Fibroblast of skin of scalp (primary cell): ENCODE measurements at places on chromosomes 2 and 18.
A peak's percentile ranks its signal among the peaks of the same experiment; 100 is the strongest.

GRCh38 chr2:96537734-96538486 is 1.4 kb downstream of the ARID5A start:
- DNase-seq, result no peak

- no peak for DNase-seq
Observed at GRCh38 chr2:32925283-32925815, 21.4 kb upstream of the LTBP1 start.

GRCh38 chr2:106782681-106783080 is 103.3 kb downstream of the ST6GAL2 start:
- DNase-seq, result peak; percentile 41

- DNase-seq, result no peak
Observed at GRCh38 chr2:41495050-41495449, 552.8 kb upstream of the PKDCC start.

DNA sequence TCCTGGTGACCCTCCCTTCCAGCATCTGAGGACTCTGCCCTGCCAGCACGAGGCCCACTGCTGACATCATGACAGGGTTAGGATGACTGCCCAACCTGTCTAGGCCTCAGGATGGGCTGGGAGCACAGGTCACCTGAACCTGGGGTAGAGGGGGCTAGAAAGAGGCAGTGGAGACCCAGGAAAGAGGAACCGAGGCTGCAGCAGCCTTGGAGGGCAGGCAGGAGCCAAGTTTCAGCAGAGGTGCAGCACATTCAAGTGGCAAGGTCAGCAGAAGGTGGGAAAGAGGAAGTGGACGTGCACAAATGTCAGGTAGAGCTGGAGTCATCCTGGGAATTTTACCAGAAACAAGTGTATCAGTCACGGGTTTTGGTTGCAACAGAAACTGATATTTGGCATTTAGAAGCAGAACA is 13.6 kb upstream of the RAB10 start:
- no peak for DNase-seq

DNA sequence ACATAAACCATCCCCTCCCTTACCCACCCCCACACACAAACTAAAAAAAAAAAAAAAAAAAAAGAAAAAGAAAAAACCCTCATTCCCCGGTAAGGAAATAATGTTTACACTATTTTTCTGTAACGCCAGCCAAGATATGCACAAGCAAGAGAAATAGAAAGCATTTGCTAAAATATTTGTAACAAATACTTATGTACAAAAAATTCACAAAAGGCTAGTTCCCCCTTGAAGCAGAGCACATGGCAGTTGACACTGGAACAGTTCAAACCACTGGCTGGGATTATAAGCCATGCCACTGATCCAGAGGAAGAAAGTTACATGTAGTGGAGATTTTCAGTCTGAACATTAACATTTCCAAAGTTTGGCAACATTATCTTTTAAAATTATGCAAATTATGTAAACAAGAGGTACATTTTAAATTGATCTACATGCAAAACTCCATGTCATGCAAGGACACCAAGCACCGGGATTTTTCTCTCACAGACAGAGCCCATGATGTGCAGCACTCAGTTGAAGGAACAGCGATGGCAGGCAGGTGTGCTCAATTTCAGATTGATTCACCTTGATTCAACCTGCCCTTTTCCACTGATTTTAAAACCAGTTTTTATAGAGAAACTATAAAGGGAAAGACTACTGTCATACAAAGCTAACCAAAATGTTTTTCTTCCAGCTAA is 21.4 kb downstream of the PNO1 start:
- DNase-seq, result no peak

- DNase-seq, result no peak
Observed at GRCh38 chr2:216863946-216864345, 4.1 kb upstream of the TNP1 start.

GRCh38 chr2:188294352-188294926 is 2.8 kb downstream of the GULP1 start:
- no peak for DNase-seq

DNA sequence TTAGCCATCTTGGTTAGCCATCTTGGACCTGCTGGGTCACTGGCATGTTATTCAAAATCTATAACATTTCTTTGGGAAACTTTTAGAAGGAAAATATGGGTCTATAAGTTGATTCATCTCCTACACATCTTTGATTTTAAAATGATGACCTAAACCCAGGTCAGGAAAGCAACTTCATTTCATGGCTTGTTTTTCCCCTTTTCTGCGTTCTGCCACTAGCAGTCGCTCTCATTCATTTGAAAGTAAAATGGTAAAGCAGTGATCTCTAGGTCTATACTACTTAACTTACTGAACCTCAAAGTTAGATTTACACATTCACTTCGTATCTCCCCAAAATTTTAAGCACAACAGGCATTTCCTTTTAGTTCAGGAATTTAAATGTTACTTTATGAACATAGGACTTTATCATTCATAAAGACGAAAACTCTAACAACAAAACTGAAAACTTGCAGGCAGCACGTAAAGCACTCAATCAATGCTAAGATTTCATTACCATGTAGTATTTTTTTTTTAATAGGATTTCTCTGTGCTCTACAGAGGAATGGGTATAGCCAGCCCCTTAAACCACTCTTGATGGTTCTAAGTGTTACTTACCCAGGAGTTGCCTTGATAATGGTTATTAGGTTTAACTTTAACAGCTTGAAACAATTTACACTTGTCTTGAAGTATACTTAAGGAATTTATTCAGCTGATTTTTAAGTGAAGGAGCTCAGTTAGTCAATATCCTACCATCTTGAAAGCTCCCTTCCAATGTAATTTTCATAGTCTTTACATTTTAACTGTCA is 62.5 kb downstream of the GORASP2 start:
- DNase-seq, result no peak

DNA sequence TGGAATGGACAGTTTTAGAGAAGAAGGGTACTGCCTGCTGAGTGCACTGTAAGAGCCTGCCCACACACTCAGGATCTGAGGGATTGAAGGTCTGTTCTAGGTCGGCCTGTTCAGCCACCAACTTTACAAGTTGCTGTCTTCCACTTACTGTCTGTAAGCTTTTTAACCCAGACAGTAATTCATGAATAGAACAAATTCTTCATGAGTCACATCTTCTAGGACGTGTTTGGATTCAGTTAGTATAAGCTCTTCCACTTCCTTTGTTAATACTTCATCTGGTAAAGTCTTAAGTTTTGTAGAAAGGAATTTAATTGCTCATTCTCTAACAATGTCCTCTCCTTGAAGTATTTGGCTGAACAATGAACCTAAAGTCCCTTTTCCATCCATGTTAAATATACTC is 74.6 kb downstream of the PDE11A start:
- DNase-seq, result peak; percentile 70

- peak; percentile 90 for DNase-seq
Observed at GRCh38 chr2:197152451-197153228, 157.9 kb downstream of the ANKRD44 start.

DNA sequence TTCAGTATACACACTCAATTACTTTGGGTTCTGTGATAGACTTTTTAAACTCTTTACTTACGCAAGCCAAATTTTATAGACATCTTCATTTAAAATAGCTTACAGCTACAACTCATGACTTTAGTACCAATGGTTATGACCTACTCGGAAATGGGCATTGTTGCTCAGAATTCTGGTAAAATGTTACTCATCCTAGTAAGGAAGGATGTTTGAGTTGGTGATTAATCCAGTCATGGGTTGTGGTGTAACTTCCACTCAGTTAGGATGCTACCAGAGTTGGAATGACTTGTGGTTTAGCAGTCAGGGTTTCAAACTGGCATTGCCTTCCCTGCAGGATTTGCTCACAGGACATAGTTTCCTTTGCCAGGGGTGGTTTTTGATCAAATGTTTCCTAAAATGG is 7.4 kb upstream of the NPC1 start:
- peak; percentile 72 for DNase-seq

- DNase-seq, result no peak
Observed at GRCh38 chr2:97673915-97674283, 4.4 kb downstream of the C2orf92 start.

GRCh38 chr2:60954139-60954538 is 63.4 kb upstream of the PEX13 start:
- no peak for DNase-seq

GRCh38 chr2:233264667-233265066 is 13.2 kb downstream of the ATG16L1 start:
- no peak for DNase-seq

DNA sequence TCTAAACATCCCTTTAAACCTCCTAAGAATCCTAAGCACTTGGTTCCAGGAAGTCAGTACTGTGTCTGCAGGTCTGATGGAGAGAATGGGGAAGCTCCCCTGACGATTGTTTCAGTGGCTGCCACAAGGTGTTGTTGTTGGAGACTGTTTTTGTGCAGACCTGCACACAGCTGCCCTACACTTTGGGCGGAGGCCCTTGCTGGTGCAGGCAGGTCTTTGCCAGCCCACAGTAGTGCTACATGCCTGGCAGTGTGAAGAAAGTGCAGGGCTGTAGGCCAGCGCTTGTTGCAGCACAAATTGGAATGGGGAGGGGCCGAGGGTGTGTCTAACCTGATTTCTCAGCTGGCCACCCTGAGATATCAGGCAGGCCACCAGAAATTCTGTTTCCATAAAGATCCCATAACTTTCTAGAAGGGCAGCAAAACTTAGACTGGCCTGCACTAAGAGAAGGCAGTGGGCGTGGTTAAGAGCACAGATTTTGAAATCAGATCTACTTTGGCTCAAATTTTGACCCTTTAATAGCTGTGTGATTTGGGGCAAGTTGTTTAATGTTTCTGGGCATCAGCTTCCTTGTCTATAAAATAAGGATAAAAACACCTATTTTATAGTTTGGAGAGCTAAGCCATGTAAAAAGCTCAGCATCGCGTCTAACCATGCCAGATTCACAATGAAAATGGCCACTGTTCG is 83.7 kb upstream of the SLC1A4 start:
- DNase-seq, result no peak

GRCh38 chr2:196510246-196510645 is 129.3 kb upstream of the CCDC150 start:
- no peak for DNase-seq

DNA sequence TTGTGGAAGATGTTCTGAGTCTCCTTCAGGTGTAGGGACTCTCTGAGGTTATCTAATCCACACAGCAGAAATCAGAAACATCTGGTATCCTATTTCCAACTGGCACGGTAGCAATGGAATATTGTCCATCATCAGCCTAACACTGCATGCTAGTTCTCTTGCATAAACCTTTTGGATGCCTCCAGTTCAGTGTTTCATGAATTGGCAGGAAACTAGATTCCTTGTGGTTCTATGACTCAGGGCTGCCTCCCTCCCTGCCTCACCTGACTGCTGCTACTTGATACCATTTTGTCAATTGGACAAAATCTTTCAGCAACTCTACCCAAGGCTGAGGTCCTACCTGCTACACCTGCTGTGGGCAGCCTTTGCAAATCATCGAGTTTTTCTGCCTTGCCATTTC is 130.9 kb downstream of the TPGS2 start:
- DNase-seq, result peak; percentile 52

DNA sequence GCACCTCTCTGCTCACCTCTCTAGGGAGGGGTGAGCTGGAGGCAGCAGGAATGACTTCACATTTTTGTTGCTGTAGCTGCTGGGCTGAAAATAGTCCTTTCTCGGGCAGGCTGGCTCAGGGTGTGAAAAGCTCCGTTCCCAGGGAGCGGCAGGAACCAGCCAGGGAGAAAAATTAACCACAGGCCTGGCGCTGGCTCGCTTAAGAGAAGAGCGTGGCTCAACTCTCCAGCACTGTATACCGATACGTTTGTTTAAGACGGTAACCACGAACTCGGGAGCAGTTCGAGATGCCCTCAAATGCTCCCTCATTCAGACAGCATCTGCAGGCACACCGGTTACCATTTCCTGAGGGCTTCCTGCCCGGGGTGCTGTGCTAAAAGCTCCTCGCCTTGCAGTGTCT is 129.6 kb downstream of the CELF4 start:
- no peak for DNase-seq

- no peak for DNase-seq
Observed at GRCh38 chr18:13006531-13007247, 15.5 kb downstream of the CEP192 start.

DNA sequence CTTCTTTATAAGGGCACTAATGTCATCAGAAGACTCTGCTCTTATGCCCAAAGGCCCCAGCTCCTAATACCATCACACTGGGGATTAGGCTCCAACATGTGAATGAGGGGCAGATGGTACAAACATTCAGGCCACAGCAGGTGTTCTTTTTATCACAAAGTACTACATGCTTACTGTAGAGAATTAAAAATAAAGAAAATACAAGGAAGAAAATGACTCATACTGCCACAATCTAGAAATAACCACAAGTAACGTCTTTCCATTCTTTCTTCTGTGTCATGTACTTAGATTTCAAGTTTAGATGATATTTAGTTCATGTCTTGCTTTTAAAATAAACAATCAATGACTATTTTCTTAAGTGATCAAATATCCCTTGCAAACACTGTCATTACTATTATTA is 100.3 kb upstream of the NEDD4L start:
- peak; percentile 47 for DNase-seq

DNA sequence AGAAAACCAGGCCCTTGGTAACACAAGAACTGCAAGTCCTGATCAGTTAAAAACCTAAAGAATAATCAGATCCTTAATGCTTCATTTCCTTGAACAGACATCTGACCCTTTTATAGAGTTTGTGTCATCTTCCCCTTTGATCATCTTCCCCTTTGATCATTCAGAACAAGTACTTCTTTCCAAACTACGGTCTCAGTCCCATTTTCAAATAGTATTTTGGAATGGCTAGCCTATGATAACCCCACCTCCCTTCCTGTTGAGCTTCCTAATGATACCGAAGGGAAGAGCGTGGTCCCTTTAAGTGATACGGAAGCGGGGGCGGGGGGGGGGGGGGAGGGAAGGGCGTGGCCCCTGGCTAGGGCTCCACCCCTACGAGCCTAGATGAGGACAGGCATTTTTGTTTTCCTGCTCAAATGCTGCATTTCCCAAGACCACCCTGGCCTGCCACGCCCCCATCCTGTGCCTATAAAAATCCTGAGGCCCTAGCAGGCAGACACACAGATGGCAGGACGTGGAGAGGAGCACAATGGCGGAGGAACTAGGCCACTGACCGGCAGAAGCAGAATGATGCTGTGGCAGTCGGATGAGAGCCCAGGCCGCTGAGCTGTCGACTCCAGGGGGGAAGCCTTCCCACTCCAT is 24.1 kb upstream of the CHRNA1 start:
- peak; percentile 94 for DNase-seq

GRCh38 chr18:54906331-54907185 is 52.7 kb downstream of the CCDC68 start:
- peak; percentile 12 for DNase-seq

- no peak for DNase-seq
Observed at GRCh38 chr2:236061899-236062298, 106.3 kb downstream of the GBX2 start.
